ENCODE measurements at places on chromosomes 7 and 10.
A peak's percentile ranks its signal among the peaks of the same experiment; 100 is the strongest.

- peak; percentile 26 for DNase-seq
Measured at GRCh38 chr7:120792091-120792860, 65.7 kb downstream of the TSPAN12 start.

DNA sequence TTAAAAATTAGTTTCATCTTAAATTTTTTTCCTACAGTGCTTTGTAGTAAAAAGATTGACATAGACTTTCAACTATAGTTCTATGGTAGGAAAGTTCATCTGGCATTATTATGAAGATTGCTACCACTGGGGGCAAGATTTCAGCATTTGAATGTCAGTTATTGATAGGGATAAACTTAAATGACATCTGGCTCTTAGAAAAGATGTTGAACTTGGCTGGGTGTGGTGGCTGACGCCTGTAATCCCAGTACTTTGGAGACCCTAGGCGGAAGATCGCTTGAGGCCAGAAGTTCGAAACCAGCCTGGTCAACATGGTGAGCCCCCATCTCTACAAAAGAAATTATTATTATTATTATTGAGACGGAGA is 1.4 kb upstream of the TRA2A start:
- DNase-seq: no peak

GRCh38 chr7:129918922-129919321 is 33.8 kb downstream of the UBE2H start:
- no peak for DNase-seq

- no peak for DNase-seq
Measured at GRCh38 chr10:114233482-114233881, 5.6 kb upstream of the VWA2 start.

DNA sequence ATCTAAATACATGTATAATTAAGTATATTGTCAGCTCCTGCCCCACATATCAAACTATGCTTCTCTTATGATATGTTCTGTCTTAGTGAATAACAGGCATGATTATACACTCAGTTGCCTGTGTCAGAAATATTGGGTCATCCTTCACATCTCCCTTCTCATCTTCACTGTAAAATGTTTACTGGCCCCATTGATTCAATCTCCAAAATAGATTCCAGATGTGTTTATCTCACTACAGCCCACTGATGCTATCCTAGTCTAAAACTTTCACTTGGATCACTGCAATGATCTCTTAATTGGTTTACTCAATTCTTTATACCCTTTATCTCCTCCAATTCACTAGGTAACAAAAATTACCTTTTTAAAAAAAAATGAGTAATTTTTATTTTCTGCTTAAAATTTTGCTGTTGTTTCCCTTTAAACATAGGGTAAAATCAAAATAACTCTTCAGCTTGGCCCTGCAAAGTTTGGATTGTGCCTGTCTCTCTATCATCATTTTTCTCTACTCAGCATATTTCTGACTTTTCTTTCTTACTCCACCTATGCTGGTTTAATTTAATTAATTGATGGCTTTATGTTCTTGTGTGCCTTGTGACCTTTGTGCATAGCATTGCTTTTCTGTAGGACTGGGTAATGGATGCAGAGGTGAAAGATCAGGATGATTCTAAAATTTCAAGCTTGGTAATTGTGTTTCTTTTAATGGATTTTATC is 233.9 kb upstream of the FOXP2 start:
- DNase-seq: no peak

DNA sequence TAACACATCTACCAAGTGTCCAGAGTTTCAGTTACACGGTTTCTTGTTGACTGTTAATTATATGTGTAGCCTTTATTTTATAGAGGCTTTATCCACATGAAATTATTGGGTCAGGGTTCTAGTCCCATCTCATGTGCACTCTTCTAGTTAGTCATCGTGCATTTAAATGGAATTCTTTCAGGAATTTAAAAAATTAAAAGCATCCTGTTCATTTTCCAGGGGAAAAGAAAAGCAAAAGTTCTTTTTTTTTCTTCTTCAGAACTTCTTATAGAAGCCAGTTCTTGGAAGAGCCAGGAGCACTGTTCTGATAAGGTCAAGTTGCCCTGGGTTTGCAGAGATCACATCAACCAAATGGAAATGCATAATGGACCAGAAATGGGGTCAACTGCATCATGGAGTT is 324.7 kb downstream of the INHBA start:
- DNase-seq: no peak

DNA sequence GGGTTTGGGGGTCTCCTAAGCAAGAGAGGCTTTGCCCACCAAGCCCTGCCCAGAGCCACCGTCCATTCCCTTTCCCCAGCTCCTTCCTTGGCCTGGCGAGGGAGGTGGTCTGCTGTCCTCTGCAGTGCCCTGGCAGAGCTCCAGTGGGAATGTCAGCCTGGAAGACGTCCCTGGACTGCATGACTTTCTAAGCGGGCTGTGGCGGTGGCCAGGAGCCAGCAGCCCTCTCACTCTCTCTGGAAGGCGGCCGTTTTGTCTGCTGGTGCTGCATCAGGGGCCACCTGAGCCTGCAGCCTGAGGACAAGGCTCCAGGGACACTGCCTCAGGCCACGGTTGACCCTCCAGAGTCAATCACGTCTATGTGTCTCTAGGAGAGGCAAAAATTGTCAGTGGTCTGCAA is 271.0 kb downstream of the SKAP2 start:
- DNase-seq: no peak
